ENCODE measurements at places on chromosomes 5 and 9.

GRCh38 chr5:158812408-158812807, 287.3 kb downstream of the EBF1 start:
- DNase-seq, result peak; percentile 45

- DNase-seq, result no peak
Measured at GRCh38 chr9:124284940-124285441, 27.2 kb downstream of the NEK6 start.

DNA sequence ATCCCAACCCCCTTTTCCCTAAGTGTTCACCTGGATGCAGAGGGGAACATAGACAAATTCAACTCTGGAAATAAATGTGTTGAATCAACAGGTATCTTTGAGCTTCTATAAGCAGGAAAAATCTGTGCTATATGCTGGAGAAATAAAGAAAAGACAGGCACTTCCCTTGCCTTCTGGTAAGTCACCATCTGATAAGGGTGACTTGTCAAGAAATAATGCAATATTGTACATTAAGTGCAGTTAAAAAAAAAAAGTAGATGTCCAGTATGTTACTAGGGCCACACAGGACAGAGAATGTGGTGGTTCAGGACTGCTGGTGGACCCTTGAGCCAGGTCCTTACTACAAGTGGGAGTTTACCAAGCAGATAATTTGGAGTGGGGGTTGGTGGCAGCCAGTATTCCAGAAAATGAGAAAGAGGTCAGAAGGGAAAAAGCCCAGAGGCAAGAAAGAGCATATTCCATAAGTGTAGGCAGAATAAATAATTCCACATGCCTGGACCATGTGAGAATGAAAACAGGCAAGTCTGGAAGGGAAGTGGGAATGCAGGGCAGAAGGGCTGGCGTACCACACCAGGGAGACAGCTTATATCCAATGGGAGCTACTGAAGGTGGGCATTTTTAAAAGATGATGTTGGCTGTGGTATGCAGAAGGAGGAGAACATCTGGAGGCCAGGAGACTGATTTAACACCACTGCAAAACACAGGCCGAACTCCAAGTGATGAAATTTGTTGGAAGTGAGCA, 209.9 kb downstream of the SEMA5A start:
- no peak for DNase-seq

DNA sequence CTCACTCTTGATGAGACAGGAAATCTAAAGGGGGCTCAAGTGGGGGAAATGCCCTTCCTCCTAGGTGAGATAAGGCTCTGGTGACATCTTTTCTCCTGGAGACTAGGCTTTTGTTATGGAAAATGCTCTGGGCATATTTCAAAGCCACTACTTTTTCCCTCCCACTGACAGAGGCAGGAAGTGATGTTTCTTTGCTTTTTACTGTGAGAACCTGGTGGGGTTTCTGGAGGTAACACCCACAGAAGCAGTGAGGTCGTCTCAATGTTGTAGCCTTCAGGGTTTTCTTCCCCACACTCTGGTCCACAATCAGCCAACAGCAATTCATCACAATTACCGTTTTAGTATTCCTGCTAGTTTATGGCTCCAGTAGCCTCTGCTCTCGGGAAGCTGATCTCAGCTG, 41.4 kb upstream of the FAM240B start:
- DNase-seq, result no peak

- DNase-seq, result no peak
Measured at GRCh38 chr5:152942633-152943336, 537.7 kb upstream of the NMUR2 start.

DNA sequence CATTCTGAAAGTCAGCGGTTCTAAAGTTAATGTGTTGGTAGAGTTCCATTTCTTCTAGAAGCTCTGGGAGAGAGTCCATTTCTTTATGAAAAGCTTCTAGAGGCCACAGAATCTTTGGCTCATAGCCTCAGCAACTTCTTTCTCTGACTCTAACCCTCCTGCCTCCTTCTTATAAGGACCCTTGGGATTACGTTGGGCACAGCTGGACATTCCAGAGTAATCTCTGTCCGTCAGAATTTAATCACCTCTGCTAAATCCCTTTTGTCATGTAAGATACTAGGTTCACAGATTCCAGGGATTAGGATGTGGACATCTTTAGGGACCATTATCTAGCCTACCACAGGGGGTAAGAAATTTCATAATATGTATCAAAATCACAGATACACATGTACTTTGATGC, 22.6 kb upstream of the ANKDD1B start:
- DNase-seq, result no peak

DNA sequence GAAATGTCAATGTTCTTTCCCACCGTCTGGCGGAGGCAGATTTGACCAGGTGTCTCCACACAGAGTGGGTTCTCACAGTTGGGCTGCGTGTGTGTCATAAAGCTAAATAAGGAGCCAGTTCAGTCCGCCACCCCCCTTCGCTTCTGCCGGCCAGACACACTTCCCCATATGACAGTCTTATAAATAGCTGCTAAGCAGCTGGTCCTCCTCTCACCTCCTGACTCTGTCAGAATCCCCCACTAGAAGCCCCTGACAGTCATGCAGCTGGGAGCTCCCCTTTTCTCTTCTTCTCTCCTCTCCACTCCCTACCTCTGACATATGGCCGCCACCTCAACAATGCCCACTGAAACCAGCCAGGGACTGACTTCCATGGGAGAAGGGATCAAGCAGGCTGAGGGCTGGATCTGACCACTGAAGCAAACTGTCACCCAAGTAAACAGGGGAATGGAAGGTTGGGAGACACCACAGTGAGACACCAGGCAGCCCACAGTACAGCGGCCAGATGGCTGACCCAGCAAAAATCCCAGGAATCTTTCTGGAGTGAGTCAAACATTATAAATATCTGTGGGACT, 141.9 kb upstream of the EFNA5 start:
- no peak for DNase-seq

GRCh38 chr9:101737705-101738565, 512 bp downstream of the GRIN3A start:
- DNase-seq, result no peak

GRCh38 chr9:128120061-128120740, 7.3 kb downstream of the PTGES2 start:
- DNase-seq, result no peak

DNA sequence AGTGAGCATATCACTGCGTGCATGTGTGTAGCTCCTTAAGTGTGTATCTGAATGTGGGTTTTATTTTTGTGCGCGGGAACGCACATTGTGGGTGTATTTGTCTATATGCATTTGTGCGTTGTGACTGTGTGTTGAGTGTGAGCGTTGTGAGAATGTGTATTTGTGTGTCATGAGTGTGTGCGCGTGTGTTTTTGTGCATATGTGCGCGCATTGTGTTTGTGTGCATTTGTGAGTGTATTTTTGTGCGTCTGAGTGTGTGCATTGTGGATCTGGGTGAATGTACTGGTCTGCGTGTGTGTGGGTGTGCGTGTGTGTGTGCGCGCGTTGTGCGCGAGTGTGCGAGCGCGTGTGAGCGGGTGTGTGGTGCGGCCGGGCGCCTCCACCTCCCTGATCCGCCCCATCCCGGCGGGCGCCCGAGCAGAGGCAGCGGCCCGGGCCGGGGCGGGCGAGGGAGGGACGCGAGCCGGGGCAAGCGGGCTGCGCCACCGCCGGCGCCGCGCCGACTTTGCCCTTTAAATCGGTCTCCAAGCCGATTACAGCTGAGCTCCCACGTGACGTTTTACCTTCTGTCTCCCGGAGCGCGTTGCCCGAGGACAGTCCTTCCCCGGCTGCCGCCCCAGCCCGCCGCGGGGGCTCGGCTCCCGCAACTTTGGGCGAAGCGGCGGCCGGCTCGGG, at the start of gene RASGRF2:
RASGRF2 (plus strand) TSS at position 596 of the 675 bp plus-strand sequence. CDS start 376 bp downstream, outside the sequence.
- DNase-seq, result peak; percentile 40

DNA sequence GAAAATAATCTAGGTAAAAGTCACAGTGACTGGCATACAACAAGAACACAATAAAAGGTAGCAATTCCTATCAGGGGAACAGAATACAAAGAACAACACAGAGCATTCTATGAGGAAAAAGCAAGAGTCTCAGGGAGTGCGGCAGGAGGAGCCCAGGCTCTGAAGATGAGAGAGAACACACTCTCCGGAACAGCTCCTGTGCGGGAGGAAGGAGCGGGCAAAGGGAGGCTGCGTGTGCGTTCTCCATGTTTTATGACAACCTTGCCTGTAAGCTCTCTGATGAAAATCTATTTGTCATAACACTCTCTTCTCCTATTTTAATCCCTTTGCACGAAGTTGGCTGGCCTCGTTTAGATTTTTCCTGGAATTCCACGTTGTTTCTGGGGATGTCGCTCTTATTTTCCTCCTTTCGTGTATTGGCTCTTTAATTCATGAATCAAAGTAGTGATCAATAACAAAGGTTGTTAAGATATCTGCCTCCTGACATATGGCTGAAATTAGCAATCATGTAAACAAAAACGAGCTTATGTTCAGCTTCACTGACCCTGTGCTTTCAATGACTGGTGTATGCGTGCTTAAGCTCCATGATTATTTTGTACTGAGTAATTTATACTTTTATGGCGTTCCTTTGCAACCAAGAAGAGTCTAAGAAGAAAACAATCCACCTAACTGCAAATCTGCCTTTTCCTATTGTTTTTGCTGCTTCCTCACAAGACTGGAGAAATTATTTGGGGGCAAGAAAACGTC, 109.5 kb downstream of the MYO10 start:
- DNase-seq, result no peak

- no peak for DNase-seq
Measured at GRCh38 chr5:1401536-1402138, 43.6 kb downstream of the SLC6A3 start.

DNA sequence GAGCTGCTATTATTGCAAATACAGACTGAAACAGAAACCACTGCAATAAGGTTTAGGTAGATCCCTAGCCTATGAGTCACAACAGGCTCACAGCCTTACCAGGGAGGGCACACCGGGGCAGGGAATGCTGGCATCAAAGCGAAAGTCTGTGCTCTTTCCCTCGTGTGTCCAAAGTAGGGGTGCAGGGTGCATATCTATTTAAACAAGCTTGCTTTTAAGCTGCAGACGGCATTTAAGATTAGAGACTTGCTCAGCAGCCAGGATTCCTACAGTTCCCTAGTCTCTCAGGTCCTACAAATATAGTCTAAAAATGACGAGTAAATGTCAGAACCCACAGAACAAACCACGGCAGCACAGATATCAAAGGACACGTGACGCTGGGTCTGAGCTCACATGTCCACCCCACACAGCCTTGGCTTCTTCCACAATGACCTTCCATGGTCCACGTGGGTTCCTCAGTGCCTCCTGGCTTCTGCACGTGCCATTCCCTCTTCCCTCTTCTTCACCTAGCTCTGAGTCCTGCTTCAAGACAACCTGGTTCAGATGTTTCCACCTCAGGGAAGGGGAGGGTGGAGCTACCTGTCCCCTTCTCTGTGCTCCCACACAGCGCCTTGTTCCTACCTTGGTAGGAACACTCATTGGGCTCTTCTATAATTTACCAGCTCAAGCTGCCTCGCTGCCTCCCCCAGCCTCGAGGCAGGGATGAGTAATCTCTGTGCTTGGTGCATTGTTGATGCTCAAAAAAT, 193.2 kb downstream of the MAPKAP1 start:
- peak; percentile 68 for DNase-seq

- DNase-seq, result no peak
Measured at GRCh38 chr5:120734033-120734432, 269.9 kb downstream of the PRR16 start.

DNA sequence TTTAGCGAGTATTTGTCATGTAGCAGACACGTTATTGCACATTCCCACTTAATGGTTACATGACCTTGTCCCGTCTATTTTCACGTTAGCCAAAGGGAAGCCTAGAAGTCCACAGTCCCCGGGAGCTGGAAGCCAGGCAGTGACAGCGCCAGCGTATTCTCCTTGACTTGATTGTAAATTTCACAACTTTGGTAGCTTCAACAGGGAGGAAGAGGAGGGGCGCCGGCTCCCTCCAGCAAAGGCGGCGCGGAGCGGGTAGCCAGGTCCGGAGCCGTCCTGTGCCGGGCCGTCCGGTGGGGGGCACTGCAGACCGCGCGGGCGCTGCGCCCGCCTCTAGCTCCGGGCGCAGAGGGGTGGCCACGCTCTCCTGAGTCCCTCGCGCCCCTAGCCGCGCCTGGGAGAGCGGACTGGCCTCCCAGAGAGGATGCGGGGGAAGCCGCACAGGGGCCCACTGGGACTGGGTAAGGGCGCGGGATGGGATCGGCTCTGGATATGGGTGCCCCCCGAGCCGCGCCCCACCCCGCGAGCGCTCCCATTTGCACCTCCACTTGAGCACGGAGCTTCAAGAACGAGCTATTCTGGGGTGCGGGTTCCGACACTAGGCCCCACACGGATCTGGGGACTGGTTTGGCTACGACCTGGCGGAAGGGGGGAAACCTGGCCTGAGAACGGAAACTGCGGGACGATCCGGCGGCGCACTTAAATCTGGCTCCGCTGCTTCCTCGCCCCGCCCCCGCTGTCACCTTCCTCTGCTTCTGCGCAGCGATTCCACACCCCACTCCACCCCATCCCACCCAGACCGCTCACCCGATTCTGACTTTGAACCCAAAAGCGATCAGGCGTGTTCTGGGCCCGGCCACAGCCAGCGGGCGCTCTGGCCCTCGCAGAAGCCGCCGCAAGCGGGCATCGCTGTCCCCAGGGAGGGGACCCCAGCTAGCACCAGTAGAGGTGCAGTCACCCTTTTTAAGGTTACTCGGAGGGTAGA, 23.8 kb downstream of the KLF4 start:
- DNase-seq, result peak; percentile 35

- no peak for DNase-seq
Measured at GRCh38 chr5:107937651-107938355, 267.1 kb upstream of the EFNA5 start.

GRCh38 chr9:99020786-99021436, 77.2 kb downstream of the COL15A1 start:
- no peak for DNase-seq

DNA sequence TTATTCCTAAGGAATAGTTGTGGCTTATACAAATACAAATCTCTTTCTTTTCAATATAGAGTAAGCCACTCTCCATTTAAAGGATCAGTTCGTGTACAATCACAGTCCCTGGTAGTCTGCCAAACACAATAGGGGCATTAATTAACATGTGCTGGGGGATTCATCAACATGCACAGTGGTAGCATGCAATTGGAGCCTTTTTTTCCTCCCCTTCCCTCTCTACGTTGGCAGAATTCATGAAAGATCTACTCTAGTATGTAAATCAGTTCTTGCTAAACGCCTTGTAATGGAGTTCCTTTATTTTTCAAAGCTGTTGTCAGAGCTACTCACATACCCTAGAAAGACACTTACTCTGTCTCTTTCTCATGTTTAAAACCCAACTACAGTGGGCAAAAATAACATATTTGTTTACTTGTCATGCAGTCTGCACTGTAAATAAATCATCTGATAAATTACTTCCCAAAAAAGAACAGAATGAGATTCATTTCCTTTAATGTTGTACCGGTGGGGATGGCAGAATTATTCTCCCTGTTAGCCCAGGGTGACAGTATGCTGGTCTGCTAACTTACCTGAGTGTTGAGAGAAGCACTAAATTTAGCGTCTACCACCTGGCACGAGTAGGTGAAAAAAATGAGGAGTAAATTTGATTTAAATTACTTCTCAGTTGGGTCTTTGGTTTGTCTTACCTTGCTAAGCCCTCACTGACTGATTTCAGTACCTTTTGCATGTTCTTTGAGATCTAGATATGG, 341.5 kb upstream of the CCNH start:
- no peak for DNase-seq

DNA sequence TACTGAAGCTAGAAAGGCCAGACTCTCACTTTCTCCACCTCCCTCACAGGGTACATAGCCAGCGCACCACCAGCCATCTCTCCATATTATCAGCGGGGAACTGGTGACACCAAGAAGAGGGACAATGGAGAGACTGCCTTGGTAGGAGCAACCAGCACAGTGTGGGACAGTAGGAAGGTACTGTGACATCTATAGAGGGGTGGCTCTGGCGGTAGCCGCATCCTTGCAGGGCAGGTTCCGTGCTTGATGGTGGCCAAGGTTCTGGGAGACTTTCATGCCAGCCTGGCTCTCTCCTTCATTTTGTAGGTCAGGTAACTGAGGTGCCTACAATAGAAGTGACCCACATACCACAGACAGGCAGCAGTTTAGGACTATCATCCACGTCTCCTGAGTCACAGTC, 65.5 kb upstream of the SMIM23 start:
- no peak for DNase-seq

Data from activated CD4-positive, alpha-beta T cell treated with anti-CD3 and anti-CD28 coated beads, Interleukin-2, amount 50 U/mL, for 16 hours (primary cell).